Activated CD8-positive, alpha-beta memory T cell treated with anti-CD3 and anti-CD28 coated beads for 24 hours (primary cell): ENCODE measurements at places on chromosomes 13 and 19.

GRCh38 chr13:31781064-31781463 is 41.7 kb downstream of the RXFP2 start:
- DNase-seq = no peak

DNA sequence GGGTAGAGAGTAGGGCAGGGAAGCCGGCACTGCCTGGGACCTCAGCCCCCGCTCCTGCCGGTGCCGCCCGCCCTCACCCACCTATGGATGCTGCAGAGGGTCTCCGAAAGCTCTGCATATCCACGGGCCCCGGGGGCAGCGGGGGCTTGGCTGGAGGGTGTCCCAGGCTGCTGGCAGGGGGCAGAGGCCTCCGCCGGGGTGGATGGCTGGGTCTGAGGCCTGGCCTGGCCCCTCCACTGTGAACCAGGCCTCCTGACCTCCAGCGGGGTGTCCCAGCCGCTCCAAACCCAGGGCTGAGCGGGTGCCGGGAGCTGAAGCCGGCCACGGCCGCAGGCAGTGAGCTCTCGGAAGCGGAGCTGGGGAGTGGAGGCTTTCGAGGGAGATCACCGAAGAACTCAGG is 4.1 kb downstream of the PRAM1 start:
- DNase-seq = no peak

- no peak for DNase-seq
These were observed 3.7 kb upstream of the SIN3B start for GRCh38 chr19:16825312-16826052.

DNA sequence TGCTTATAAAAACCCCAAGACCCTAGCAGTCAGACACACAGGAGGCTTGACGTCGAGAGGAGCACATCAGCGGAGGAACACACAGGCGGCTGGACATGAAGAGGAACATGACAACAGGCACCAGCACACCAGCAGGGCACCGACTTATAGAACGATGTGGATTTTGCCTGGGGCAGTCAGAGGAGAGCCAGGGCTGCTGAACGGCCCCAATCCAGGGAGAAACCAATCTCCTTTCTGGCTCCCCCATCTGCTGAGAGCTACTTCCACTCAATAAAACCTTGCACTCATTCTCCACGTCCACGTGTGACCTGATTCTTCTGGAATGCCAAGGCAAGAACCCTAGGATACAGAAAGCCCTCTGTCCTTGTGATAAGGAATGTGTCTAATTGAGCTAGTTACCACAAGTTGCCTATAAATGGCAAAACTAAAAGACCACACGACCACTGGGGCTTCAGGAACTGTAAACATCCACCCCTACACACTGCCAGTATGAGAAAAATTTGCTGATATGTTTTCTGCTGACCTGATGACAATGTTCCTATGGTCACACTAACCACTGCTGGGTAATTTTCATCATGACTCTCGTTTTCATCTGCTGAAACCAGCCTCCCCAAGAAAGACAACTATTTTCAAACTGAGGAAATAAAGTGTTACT is 35.8 kb upstream of the CEACAM21 start:
- no peak for DNase-seq

DNA sequence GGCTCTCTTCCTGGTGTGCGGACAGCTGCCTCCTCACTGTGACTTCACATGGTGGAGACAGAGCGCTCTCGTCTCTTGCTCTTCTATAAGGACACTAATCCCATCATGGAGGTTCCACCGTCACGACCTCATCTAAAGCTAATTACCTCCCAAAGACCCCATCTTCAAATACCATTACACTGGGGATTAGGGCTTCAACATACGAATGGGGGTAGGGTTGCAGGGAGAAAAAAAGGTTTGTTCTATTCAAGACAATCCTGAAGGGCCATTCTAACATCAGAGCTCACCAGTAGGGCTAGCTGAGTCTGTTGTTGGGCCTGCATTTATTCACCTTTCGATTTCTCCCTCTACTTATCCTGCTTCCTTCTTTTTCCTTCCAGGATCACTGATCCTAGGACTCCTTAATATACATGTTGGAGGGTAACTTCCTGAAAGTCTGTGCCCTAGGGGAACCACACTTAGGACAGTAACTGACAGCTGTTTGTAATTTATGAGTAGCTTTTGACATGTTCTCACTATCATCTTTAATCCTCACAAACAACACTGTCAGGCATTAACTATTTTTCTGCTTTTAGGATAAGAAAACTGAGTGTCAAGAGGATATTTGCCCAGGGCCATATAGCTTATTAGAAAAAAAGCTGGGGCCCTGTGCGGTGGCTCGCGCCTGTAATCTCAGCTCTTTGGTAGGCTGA is 18.8 kb upstream of the GTF2F2 start:
- DNase-seq = no peak

GRCh38 chr19:55386493-55386971 is 800 bp downstream of the RPL28 start:
- DNase-seq = no peak

- DNase-seq = no peak
These were observed 30.1 kb downstream of the DOT1L start for GRCh38 chr19:2193807-2194206.

DNA sequence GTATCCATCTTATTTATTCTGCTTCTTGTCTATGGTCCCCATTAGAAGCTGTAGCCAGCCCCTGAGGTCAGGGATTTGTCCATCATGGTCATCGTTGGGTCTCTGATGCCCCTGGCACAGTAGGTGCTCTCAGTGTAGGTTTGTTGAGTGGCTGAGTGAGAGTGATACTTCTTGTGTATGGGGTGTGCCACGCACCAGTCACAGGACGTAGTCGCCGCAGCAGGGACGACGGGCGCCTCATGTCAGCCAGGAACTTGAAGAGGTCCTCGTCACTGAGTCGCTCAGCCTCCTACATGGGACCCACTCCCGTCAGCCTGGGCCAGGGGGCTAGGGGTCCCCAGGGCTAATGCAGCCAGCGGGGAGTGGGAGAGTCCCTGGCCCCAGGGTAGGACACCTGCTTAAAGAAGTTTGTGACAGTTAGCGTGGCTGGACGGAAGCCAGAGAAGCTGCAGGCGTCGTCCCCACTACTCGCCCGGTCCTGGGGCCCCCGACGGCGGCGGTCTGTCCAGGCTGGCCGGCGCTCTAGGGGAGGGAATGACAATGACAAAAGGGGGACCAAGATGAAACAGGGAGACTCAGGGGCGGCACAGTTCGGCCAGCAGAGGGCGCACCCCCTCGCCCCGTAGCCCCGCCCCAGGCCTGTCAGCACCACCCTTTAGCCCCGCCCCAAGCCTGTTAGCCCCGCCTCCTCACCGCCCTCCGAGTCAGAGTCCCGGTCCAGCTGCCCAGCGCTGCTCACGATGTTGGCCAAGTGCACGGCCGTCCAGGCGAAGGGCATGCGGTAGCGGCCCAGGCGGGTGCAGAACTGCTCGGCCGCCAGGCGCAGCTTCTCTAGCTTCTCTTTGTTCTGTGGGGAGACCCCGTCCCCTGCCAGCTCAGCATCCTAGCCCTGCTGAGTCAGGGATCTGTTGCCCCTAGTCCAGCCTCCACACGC is 3.7 kb downstream of the ANGPTL8 start:
- peak; percentile 96 for DNase-seq

- no peak for DNase-seq
These were observed 457.6 kb upstream of the GPC6 start for GRCh38 chr13:92769046-92769445.

- no peak for DNase-seq
These were observed 496.8 kb upstream of the PCDH9 start for GRCh38 chr13:67726979-67727378.

GRCh38 chr19:51359294-51359693 is 6.9 kb downstream of the ETFB start:
- DNase-seq = no peak

- no peak for DNase-seq
These were observed 39.3 kb upstream of the RGCC start for GRCh38 chr13:41418027-41418426.
